Esophagus muscularis mucosa (tissue), 4 donors: ENCODE measurements at places on chromosomes 3 and 15.

- no peak for DNase-seq
Measured at GRCh38 chr3:134642445-134643149, 8.2 kb downstream of the KY start.

DNA sequence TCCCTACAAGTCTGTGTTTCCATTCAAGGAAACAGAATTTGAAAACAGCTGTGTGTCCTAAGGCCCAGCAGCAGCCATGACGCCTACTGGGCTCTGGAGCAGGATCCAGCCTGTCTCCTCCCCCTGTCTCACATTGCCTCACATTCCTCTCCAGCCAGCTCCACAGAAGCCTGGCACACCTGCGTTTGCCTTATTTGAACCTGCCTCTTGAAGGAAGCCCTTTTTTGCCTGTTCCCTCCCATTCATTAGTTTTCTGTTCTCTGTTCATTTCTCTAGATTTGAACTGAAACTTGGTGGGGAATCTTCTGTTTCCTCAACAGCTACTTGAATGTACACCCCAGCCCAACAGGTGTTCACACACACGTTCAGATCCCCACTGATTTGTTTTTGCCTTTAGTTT, 890.5 kb downstream of the TUSC7 start:
- DNase-seq: no peak

GRCh38 chr15:83249030-83249343, 35.5 kb downstream of the BNC1 start:
- DNase-seq: no peak

DNA sequence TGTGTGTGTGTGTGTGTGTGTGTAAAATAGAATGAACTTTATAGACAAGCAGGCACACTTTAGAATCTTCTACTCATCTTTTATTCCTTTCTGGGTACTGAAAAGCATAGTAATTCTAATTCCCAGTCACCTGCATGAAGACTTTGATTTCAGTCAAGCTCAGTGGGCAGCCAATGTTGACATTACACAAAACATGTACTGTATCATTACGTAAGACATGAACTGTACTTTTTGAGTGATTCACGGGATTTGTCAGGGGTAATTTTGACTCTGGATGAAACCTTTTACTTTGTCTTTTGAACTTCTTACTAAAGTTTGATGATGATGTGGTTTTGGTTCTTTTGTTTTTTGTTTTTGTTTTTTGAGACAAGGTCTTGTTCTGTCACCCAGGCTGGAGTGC, 38.8 kb downstream of the PTPRG start:
- no peak for DNase-seq

DNA sequence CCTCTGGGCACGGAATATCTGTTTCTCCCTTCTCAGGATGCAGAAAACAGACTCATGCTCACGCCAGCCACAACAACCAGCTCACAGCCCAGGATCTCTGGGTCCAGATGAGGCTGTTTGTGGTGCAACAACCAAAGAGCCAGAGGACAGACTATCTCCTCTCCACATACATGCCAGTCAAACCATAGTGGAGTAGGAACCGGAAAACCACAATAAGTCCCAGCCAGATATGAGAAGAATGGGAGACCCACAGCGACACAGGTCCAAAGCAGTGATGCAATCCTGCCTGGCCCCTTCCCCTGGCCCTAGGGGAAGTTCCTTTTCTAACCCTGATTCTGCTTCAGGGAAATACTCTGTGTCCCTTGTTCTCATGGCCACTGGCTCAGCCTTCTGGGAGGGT, 27.6 kb downstream of the MEX3B start:
- DNase-seq: peak; percentile 45

DNA sequence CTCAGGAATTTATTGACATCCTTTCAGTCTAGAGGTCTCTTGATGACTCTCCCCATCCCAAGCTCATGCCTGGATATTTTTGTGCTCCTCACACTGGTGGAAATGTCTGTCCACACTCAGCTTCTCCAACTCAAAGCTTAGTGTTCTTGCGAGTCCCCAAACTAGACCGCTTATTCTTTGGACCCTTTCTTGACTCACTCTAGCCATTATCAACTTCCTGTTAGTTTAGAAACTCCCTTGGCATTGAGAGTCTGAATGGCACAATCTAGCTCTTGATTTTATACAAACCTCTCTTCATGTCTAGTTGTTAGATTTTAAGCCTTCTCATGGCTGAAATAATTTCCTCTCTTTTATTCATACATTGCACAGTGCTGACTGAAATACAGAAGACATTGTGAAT, 19.6 kb downstream of the TIGIT start:
- no peak for DNase-seq

DNA sequence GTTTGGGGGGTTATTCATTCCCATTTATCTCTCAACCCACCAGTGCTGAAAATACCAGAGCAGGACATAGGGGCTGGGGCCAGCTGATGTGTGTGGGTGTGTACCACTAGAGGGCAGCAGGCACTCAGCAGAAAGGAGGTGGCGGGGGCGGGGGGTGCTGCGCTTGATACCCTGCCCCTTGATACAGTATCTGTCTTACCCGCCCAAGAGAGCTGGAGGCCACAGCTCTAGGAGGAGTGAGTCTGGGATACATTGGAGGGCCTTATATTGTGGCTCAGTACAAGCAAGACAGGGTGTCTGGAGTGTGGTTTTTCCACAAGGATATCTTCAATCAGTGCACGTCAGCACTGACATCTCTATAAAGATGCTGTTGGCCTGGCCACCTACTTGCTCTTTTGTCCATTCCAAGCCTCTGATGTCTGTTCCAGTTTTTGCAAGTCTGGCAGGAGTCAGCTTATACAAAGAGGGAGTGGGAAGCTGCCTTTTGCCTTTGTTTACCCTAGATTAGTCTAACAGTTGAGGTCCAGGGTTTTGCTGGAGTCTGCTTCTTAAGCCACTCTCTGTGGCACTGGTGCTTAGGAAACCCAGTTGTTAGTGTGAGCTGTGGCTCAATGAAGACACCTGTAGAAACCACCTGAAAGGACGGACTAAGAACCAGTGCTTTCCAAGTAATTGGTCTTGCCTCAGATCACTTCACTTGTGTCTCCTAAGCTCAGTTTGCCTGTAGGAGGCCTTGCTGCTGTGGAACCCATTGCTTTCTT, 1.5 kb upstream of the RBM15B start:
- DNase-seq: no peak

DNA sequence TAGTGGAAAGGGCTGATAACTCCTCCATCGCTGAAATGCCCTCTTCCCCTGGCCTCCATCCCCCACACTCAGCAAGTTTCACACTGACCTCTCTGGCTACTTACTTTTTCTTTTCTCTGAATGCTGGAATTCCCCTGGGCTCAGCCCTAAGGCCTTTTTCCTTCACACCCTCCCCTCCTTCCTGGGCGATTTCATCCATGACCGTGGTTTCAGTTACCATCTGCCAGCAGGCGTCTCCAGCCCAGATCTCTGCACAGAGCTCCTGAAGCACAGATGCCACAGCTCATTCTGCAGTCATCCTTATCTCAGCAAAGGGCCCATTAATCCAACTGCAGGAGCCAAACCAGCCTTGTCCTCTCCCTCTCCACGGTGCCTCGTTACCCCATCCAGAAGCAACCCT, 114.0 kb downstream of the RFTN1 start:
- DNase-seq: no peak

DNA sequence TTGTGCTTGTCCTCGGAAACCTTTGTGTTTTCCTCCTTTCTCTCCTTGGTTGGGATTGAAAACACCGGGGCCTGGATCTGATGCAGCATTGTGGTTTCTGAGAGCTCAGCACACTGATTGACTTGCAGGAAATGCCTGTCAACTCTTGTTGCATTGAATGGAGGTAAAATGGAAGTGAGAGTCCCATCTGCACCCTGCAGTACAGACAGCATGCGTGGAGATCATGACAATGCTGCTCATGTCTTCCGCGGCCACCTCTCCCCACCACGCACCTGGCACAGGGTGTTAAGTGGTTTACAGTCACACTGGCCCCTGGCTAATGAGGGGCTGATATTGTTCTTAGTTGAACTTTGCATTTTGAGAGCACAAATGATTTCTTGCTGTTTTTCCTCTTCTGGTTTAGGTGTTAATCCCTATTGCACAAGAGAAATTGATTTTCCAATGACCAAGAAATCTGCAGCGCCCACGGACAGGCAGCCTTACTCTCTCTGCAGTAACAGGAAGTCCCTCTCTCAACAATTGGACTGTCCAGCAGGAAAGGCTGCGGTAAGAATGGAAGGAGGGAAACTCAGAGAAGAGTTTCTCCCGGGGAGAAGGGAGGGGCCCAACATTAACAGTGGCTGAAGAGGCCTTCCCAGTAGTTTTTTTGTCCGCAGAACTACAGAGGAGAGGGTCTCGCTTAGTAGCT, 58.5 kb downstream of the STARD5 start:
- peak; percentile 86 for DNase-seq

DNA sequence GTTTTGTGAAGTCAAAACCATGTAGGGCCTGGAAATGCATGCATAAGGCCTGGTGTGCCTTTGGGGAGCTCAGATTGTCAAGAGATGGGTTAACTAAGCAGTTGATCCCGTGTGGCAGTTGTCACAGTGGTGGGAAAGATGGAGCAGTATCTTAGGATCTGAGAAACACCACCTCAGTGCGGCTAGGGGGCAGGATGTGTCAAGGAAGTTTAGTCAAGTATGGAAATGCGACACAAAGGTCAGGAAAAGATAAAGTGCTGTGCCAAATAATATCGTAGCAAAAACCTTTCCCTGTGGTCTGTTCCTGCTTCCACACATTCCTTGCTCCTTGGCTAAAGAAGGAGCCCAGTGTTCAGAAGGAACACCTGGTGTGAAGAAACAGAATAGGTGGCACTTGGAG, 396.4 kb downstream of the EDEM1 start:
- DNase-seq: no peak

- DNase-seq: peak; percentile 70
Measured at GRCh38 chr3:184479426-184480126, 82.0 kb upstream of the EPHB3 start.

GRCh38 chr15:25436707-25437106, 2.1 kb downstream of the UBE3A start:
- DNase-seq: no peak
